ENCODE measurements at places on chromosomes 7 and 10.

- DNase-seq: peak; percentile 73
- H3K27ac ChIP-seq: peak overlapping the region; percentile 8
- H3K36me3 ChIP-seq: no peaks in the 10 kb centered on the region
- no peaks in the 10 kb centered on the region for H3K27me3 ChIP-seq
- H3K4me1 ChIP-seq: peaks cover 25% of the 10 kb centered on the region
Measured at GRCh38 chr7:116588225-116588624, 63.4 kb downstream of the CAV1 start.

GRCh38 chr7:54880326-54880989 lies 121.4 kb upstream of the SEC61G start:
- no peaks in the 10 kb centered on the region for H3K27me3 ChIP-seq
- no peak overlapping the region for H3K4me3 ChIP-seq
- H3K27ac ChIP-seq: no peak overlapping the region
- H3K4me1 ChIP-seq: no peaks in the 10 kb centered on the region

DNA sequence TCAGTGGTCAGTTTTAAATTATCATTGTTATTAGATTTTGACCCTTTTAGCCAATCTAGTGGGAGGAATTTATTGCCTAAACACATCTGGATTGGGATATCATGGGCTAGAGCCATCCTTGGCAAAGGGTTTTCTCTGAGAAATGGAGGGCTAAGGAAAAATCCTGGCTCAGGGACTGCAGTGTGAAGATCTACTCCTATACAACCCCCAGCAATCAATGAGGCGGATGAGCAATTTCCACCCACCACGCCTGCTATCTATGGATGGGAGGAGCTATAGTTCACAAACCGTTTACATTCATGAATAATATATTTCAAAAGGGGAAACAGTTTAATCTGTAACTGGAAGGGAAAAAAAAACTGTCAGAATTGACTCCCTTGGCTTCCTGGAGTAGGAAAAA lies 2.7 kb downstream of the CAV1 start:
- no peaks in the 10 kb centered on the region for H3K27me3 ChIP-seq
- H3K4me3 ChIP-seq: no peak overlapping the region
- H3K36me3 ChIP-seq: peaks cover 9% of the 10 kb centered on the region
- DNase-seq: peak; percentile 26
- H3K27ac ChIP-seq: peak overlapping the region; percentile 71
- peaks cover 43% of the 10 kb centered on the region for H3K4me1 ChIP-seq

GRCh38 chr10:33335801-33336581 lies 1.5 kb upstream of the NRP1 start:
- H3K4me3 ChIP-seq: peak overlapping the region; percentile 75
- H3K27me3 ChIP-seq: no peaks in the 10 kb centered on the region

Data from SJCRH30 (cell line).